ENCODE measurements at places on chromosomes 5 and 9.
A peak's percentile ranks its signal among the peaks of the same experiment; 100 is the strongest.

DNA sequence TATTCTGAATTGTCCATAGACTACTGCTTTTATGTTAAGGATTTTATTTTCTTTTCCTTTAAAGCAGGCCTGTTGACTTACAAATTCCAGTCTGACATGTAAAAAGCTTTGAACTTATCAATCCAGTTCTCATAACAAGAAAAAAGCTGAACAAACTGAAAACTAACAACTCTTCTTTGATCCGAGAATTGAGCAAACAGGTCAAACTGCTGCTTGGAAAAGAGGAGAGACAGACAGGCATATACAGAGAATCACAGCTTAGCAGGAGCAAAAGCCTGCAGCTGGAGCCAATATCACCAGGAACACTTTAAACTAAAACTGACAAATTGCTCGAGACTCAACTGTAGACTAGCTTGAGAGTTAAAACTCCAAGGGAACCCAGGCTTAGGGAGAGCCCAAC lies 85.8 kb downstream of the HINT1 start:
- no peak for DNase-seq

GRCh38 chr9:119951090-119951489 lies 581.9 kb upstream of the BRINP1 start:
- DNase-seq = no peak

DNA sequence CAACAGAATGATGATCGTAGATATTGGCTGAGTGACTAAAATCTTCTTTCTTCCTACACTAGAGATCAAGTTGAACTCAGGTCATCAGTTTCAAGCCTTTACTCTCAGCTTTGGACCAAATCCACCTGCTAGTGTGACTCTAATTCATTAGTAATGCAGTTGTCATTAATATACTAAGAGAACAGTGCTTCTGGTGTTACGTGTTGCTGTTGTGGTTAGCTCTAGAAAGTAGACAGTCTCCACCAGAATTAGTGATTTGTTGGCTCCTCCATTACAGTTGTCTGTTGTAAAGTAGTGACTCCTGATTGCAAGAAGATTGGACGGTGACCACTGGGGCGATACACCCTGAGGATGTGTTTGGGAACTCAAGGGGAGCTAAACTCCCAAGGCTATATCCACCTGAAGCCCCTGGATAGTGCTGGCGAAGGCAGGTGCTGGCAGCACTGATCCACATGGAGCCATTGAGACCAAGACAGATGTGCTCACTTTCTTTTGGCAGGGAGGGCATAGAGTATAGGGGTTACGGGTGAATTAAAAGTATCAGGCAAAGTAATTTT lies 3.1 kb downstream of the CAMK4 start:
- no peak for DNase-seq

DNA sequence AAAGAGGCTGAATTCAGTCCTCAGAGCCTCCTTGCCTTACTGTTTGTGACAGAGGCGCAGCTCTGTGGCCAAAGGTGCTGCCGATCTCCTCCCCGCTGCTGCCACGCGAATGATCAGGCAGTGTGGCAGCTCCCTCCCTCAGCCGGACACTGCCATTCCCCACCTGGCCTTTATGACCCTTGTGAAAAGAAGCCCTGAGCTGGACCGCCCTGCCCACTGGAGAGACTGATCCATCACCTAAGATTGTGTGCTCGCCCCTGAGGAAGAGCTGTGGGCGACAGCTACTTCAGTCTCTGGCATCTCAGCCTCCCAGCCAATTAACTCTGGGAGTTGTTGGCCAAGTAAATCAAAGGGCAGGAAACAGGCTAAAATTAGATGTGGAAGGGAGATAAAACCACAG lies 90.9 kb downstream of the CARTPT start:
- DNase-seq = no peak

DNA sequence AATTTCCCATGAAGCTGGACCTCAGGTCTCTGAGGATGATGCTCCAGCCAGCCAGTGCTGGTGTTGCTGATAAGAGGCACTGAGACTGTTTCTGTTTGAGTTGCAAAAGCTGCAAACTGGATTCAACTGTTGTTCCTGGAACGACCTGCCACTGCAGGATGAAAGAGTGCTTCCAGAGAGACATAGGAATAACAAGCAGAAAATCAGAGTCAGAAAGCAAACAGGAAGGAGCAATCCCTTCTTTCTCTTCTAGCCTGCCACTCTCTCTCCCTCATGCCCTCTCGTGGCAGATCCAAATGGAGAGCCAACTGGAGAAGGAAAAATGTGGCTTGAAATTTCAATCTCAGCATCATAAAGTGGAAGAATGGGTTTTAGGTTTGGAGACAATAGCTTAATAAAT lies 110.4 kb downstream of the STARD4 start:
- no peak for DNase-seq

DNA sequence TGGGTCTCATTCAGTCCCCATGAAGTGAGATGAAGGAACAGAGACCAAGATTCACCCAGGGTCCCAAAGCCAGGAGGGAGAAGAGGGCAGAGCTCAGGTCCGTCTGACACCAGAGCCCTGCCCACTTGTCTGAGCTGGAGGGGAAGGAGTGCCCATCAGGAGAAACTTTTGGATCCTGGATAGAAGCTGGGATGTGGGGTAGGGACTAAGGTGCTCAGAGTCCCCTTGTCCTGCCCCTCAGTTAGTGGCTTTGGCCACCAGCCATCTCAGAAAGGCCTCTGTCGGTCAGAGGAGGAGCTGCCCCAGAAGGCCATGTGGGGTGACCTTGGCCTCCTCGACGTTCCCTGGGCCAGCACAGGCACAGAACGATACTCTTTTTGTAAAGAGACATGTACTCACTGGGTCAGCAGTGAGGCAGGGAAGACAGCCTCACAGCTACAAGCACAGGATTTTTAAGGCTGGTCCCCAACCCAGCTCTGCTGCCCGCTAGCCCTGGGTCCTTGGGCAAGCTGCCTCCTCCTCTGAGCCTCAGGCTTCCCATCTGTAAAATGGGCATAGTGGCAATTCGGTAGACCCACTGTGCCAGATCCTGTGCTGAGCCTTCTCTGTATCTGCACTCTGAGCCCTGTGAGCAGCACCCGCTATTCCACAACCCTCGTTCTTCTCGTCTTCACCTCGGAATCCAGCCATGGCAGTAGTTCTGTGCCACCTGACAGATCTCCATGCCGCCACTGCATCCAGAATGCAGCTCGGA lies 49.4 kb downstream of the C9orf50 start:
- no peak for DNase-seq

GRCh38 chr9:74742792-74743730 lies 144.7 kb downstream of the TRPM6 start:
- DNase-seq = peak; percentile 9

DNA sequence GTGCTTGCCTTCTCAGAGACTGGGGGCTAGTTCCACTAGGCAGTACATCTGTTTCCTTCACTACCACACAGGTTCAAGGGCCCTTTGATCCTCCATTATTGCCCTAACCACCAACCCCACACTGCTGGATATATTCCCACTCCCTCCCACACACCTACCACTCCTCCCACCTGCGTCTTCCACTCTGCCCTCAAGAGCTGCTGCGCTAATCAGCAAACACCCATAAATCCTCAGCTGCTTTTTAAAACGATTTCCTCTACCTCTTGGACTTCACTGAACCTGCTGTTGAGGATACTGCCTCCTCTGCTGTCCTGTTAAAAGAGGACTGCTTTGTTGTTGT lies 120.9 kb downstream of the MAPKAP1 start:
- no peak for DNase-seq

- DNase-seq = no peak
These were observed 27.5 kb downstream of the SLC46A2 start for GRCh38 chr9:112863214-112863613.

DNA sequence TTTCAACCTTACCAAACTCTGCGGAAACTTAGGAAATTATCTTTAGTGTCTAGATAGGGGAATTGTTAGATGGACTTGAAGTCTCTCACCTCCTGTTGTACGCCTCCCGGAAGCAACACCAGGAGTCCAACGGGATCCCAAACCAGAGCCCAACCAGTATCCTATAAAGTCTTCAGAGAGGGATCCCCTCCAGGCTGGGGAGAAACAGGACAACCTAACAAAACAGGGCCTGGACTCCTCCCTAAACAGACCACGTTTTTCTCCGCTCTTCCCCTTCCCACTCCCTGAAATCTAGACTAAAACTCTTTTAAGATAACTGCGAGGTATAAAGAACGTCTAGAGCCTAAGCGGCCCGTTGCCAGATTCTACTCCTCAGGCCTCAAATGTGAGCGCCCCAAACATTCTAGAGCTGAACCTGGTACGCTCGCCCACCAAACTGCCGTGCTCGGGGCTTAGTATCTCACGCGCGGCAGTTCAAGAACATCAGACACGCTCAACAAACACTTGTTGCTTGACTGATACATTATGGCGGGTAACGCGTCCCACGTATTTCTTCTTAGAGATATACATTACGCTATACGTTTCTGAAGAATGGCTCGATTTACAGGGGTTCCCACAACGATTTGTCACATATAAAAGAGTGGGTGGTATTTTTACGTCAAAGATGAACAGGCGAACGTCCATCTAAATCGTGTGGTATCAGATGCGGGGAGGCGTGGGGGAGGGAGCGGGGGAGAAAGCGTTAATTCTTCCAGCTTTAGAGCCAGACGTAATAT lies 663 bp upstream of the SMIM27 start:
- DNase-seq = peak; percentile 40

- DNase-seq = no peak
These were observed 698.3 kb downstream of the MAT2B start for GRCh38 chr5:164203581-164204225.

- no peak for DNase-seq
These were observed 16.6 kb downstream of the OR2V1 start for GRCh38 chr5:181114284-181114843.

DNA sequence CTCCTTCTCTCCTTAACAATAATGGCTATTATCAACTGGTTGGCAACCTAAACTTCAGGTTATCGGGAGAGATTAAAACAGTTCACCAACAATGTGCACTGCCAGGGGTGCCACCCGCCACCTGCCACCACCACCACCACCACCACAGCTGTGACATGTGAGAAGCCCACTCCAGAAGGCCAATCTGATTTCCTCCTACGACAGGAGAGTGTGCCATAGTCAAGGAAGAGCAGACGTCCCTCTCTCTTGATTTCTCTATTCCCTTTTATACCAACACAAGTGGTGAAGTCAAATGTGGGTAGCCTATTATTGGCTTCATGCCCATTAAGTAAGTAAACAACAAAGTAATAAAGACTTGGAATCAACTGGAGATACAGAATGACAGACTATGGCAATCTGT lies 22.4 kb downstream of the GNAQ start:
- DNase-seq = no peak

GRCh38 chr5:149959406-149960236 lies 937 bp upstream of the SLC26A2 start:
- peak; percentile 46 for DNase-seq

GRCh38 chr9:92247981-92248380 lies 45.5 kb downstream of the IARS1 start:
- DNase-seq = no peak

DNA sequence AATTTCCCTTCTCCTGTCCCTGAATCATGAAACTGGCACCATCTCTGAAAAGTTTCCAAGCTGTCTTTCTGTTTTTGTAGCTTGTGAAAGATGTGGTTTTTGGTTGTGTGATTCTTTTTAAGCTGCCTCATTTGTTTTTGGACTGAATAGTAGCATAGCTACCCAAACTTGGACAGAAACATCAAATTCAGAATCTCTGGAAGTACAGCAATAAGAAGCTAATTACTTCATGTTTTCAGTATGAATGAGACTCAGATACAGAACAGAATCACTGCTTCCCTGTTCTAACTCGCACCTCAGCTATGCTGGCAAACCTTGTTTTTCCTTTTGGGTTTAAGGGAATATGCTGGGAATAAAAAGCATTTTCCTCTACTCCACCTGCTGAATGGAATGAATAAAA lies 101.0 kb downstream of the FGF1 start:
- DNase-seq = no peak

DNA sequence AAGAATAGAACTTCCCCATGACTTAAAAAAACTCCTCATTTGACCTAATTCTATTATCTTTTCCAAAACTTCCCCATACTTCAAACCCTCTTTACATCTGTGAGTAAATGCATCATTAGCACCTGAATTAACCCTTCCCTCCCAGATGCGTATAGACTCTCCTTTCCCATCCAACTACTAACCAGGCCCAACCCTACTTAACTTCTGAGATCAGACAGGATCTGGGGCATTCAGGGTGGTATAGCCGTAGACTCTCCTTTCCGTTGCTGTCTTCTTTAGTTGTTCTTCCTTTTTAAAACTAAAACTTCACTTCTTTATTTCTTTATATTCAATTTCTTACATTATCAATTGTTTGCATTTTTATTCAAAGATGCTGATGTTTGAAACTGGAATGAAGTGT lies 165.2 kb downstream of the SLCO4C1 start:
- no peak for DNase-seq

DNA sequence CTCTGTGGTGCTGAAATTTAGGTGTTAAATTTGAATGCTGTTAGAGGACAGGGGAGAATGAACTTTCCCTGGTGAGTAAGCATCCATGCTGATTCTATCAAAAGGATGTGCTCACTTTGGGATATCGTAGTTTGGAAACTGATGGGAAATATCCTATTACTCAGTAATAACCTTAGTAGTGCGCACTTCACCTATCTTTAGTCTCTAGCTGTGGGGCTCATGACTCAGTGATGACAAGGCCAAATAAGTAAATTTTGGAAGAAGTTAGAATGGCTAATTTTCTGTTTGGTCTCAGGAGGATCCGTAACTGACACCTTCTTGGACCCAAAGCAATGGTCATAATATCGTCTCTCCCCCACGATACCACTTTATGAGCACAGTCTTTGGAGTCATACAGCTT lies 448.4 kb downstream of the PSAT1 start:
- DNase-seq = no peak

GRCh38 chr5:110475529-110475928 lies 250.9 kb downstream of the TMEM232 start:
- no peak for DNase-seq

- no peak for DNase-seq
These were observed 4.6 kb downstream of the MORN5 start for GRCh38 chr9:122164286-122164685.

- no peak for DNase-seq
These were observed 451 bp downstream of the LPAR1 start for GRCh38 chr9:111037708-111038330.

DNA sequence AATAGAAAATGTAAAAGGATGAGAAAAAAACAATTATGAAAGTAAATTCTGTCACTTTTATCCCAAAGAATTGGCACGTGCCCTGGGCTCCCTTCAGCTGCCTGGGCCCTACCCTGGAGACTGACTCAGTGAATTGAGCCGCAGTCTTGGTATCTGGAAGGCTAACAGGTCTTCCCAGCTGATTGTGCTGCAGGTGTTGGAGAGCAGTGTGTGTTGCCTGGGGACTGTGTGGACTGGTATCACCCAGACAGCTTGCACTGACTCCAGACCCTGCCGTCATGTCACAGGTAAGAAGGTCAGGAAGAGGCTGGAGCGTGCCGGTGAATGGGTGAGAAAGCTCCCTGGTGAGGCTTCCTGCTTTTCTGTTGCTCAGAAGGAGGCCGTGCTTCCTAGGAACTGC lies 83.3 kb downstream of the AOPEP start:
- no peak for DNase-seq
